NCI-H1092 treated with DMSO at 0.1 percent for 48 hours (cell line): ENCODE measurements at places on chromosomes 12 and 14.

- DNase-seq: peak; percentile 95
Measured at GRCh38 chr12:6451348-6452244, at the start of gene TAPBPL. TAPBPL (plus strand) TSS chr12:6452042; CDS start chr12:6452249, 207 bp downstream.

DNA sequence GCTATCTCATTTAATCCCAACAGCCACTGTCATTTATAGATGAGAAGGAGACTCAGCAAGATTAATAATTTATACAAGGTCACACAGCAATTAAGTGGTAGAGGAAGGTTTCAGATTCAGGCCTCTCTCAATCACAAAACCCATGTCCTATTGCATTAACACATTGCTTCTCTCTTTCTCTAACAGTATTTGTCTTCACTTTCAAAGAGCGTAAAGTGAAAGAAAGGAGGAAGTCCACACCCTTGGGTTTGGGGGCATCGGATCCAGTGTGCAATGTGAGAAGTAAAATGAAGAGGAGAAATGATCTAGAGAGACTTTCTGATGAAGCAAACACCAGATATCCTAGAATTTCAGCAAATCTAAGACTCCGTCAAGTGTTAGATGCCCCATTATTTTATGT, 7.0 kb upstream of the VRK1 start:
- DNase-seq: no peak

- no peak for DNase-seq
Measured at GRCh38 chr14:61941421-61942150, 179.4 kb downstream of the SNAPC1 start.

GRCh38 chr12:101698800-101699347, 1.4 kb downstream of the CHPT1 start:
- DNase-seq: no peak

- peak; percentile 45 for DNase-seq
Measured at GRCh38 chr14:70780396-70781075, 28.8 kb downstream of the MAP3K9 start.

GRCh38 chr12:55696141-55696540, 11.6 kb downstream of the ITGA7 start:
- no peak for DNase-seq

DNA sequence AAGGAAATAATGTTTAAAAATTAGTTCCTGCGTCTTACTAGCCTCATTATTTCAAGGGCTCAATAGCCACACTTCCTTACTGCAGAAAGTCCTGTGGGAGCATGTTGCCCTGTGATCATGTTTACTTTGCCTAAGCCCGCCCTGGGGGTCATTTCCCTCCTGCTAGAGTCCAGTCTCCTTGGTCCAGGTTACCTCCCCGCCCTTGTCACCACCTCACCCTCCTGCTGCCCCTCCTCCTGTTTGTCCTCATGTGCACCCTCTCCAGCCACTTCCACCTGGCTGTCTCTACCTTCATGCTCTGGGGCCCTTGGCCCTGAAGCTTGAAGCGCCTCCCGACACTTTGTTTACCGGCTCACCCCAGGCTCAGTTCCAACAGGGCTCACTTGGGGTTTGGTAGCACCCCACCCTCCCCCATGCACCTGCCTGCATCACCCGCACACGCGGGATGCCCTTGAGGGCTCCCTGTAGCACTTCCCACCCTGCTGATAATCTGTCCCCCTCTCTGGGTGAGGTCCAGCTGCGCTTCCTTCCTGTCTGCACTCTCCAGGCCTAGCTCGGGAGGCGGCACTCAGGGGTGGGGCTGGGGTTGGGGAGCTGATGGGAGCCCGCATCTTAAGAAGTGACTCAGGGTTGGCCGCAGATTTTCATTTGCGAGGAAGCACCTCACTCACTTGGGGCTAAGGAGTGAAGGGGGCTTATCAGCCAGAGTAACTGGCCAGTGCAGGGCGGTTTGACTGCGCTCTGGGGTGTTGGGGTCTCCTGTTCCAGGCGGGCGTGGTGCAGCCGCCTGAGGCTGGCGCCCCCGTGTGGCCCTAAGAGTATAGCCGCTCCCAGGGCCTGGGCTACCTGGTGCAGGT, 40.1 kb downstream of the SMIM41 start:
- peak; percentile 66 for DNase-seq

DNA sequence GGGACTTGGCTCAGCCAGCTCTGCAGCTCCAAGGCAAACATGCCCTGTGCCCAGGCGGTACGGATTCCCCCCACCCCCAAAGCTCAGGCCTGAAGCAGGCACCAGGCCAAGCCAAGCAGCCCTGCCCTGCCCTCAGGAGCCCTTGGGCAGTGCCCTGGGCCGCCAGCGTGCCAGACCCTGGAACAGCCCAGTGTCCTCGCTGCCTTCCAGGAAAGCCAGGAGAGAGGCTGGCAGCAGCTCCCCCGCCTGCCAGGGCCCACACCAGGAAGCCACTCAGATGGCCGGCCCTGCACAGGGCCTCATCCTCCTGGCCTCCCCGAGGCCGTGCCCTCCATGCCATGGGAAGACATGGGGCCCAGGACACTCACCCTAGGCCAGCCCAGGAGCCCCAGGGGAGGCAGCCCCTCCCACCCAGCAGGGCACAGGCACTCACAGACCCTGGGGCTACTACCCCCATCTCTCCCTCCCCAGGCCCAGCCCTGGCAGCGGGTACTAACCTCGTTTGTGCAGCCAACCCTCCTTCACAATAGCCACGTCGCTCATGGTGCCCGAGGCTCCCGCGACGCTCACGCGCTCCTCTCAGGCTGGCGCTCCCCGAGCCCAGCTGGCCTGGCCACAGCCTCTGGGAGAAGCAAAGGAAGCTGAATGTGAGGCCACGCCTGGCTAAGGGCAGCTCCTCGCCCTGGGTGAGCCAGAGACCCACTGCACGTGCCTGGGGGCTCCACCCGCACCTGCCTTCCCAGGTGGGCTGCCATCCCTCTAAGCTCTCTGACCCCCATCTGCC, 3.3 kb downstream of the AKT1 start:
- DNase-seq: peak; percentile 35

GRCh38 chr12:68378872-68379606, 46.9 kb upstream of the MDM1 start:
- no peak for DNase-seq

GRCh38 chr12:104470521-104470920, 13.8 kb downstream of the CHST11 start:
- no peak for DNase-seq

DNA sequence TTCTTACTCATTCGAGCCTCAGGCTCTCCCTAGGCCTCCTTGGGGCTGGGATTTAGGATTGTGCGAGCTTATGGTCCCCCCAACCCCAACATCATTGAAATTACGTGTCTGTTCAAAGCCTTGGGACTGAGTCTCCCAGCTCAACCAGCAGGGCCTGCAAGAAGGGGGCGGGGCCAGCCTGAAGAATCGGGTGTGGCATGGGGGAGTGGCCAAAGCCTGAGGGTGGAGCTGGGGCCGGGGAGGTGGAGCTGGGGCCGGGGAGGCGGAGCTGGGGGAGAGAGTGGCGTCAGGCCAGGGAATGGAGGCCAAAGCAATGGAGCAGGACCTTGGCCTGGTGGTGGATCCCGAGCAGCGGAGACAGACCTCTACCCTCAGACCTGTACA, 24.3 kb upstream of the HSPB8 start:
- DNase-seq: no peak

- peak; percentile 45 for DNase-seq
Measured at GRCh38 chr12:114508529-114509129, 102.7 kb upstream of the TBX5 start.

- no peak for DNase-seq
Measured at GRCh38 chr14:23182372-23183157, 895 bp downstream of the SLC7A8 start.

- DNase-seq: no peak
Measured at GRCh38 chr12:6442836-6443235, 1.9 kb upstream of the CD27 start.

DNA sequence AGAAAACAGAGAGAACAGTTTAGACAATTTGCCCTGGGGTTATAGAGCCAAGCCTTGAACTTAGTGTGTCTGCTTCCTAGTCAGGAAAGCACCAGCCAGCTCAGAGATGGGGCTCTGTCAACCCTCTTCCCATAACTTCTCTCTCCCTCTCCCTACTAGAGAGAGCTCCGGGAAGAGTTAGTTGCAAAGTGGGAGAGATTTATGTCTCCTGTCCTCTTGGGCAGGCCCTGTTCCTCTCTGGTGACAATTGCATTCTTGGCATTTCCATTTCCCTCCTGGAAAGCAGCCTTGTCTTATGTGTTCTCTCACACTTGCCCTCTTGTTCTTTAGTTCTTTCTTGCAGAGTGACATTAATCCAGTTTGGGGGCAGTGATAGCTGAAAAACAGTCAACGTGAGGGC, 42.1 kb upstream of the TUNAR start:
- no peak for DNase-seq

- DNase-seq: no peak
Measured at GRCh38 chr12:81209012-81209411, 131.1 kb downstream of the ACSS3 start.

GRCh38 chr12:574475-575128, 88.6 kb downstream of the NINJ2 start:
- DNase-seq: no peak

DNA sequence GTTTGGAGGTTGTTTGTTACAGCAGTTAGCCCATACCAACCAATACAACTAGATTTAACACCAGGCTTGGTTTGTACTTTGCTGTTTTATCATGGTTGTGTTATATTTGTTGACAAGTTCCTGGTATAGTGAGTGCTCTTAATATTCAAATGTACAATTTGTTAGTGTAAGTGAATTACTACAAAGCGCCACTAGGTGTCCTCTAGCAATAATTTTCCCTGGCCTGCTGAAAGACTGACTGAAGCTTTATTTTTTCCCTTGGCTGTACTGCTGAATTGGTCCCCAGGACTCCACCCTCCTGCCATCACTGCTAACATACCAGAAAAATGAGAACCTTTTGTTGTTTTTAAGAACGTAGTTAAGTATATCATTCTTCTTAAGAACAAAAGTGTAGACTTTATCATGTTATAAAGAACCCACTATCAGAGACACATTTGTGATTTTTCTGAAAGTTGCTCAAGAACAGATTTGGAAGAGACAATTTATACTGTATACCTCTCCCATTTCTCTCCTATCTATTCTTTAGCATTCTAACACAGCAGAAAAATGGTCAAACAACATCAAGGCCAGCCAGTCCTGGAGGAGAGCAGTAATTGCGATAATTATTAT, 75.3 kb upstream of the FAR2 start:
- peak; percentile 12 for DNase-seq
